ENCODE measurements at places on chromosomes 2 and 18. TPM values are rescaled to one million over a fixed set of nuclear protein-coding genes. Genes with fewer than 3 reads are reported as not detected.

The CASP8 gene
- 31.5 TPM for total RNA-seq

The LOXL3 gene
- 12.6 TPM for total RNA-seq

The DCAF17 gene
- 21.6 TPM for total RNA-seq

The DYNAP gene
- not detected for total RNA-seq

The C2orf15 gene
- under 0.01 TPM for total RNA-seq

The VWA3B gene
- total RNA-seq: 0.26 TPM

The PDIA6 gene
- 275 TPM for total RNA-seq
